Stimulated activated naive CD8-positive, alpha-beta T cell treated with anti-CD3 and anti-CD28 coated beads, Interleukin-15, Interleukin-2, amounts not matched to agents 100 U/mL and 50 U/mL, for 24 hours (primary cell): ENCODE measurements at places on chromosomes 1 and 21.

- peak; percentile 95 for DNase-seq
These were observed at the start of gene LCA5L for GRCh38 chr21:39445321-39446269. LCA5L (minus strand) TSS chr21:39445778; CDS start chr21:39428493, 17,285 bp downstream.

GRCh38 chr1:112872551-112872962 is 83.4 kb downstream of the SLC16A1 start:
- no peak for DNase-seq

DNA sequence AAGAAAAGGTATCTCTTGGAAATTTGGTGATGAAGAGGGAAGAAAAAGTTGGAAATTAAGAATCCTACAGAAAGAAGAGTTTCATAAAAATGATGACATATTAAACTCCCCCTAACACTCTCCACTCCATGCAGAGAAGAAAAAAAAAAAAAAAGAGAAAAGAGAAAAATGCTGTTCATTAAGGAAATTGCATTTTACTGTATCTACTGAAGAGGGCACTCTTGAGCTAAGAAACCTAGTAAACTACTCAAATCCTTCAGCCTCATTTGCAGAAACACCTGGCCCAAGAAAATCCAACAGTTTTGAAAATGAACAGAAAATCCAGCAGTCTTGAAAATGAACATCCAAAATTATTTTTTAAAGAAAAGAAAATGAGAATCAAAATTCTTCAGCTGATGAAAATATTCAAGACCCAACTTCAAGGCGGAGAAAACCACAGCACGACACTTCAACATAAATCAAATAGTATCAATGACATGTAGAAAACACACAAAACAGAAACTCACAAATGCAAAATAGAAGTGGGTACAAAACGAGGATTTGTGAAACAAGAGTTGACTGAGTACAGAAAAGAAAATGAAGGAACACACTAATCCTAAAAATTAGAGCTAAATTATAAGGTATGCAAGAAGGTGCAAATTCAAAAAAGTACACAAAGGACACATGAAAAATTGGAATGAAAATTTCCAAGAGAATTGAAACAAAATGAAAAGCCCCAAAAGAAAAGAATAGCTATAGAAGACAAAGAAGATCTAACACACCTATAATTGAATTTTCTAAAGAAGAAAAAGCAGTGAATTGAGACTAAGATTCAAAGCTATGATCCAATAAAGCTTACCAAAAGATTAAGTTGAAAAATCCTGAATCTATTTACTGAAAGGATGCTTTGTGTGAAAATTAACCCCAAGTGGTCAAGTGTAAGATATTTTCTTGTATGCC is 73.2 kb upstream of the DNAJC6 start:
- no peak for DNase-seq

DNA sequence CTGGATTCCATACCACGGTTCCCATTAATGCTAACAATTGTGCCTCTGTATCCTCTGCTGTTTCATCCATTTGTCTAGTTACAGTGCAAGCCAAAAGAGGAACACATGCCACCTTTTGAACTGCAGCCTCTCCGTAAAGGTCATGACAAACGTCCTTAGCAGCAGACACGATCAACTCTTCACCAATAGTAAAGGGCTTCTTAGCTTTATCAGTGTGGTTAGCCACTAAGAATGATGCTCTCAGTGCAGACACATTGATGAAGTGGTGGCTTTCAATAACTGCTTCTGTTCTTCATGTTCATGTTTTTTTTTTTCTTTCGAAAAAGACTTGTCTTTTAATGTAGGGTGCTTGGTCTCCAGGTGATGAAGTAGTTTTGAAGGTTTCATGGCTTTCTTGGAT is 14.3 kb downstream of the XPR1 start:
- DNase-seq: no peak

DNA sequence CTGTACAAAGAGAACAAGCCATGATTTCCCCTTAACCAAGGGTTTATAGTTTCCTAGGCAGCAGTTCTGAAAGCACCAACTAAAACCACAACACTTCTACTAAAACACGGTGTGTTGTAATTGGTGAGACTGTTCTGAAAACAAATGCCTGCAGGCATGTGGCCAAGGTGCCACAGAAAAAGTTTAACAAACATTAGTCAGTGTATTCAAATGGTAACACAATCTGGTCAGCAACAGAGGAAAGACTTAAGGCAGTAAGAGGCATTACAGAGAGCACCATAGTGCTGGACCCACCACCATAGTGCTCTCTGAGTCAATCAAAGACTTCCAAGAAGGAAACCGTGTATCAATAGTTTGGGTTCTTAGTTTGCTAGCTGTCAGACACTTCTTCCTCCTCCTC is 16.7 kb downstream of the SNIP1 start:
- DNase-seq: no peak

- DNase-seq: no peak
These were observed 402.3 kb downstream of the PTBP2 start for GRCh38 chr1:97123717-97124431.

- no peak for DNase-seq
These were observed 1377.7 kb upstream of the ADGRL4 start for GRCh38 chr1:80384083-80384830.

DNA sequence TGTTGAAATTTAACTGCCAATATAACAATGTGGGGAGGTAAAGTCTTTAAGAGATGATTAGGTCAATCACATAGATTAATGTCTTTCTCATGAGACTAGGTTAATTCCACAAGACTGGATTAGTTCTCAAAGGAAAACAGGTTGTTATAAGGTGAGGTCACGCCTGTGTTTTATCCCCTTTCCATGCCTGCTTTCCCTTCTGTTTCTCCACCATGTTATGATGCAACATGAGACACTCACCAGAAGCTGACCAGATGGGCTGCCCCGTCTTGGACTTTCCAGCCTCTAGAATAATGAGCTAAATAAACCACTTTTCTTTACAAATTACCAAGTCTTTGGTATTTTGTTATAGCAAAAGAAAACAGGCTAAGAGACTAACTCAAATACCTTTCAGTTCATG is 70.8 kb downstream of the DDAH1 start:
- DNase-seq: no peak

DNA sequence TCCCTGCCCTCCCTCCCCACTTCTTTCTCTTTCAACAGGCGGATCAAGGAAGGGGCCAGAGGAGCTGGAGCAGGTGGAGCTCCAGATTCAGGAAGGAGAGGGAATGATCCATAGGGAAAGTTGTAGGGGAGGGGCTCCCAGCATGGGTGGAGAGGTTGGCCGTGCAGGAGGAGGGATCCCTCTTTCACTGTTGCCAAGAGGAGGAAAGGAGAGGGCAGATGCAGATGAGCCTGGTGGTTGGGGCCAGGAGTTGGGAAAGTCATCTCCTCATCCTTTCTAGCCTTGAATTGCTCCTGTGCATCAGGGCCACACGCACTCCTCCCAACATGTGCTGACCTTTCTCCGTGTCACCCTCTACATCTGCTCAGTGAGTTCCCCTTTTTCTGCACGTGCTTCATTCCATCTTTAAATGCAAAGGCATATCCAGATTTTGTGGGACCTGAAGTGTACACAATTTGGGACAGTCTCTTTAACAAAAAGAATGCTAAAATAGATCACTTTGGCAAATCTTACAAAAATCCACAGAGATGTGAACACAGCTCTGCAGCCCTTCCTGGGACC is 32.4 kb downstream of the ZBTB18 start:
- no peak for DNase-seq

- DNase-seq: no peak
These were observed 1526.1 kb downstream of the KCNT2 start for GRCh38 chr1:195082183-195082582.

GRCh38 chr1:104932030-104932915 is 1182.6 kb downstream of the AMY1C start:
- no peak for DNase-seq

- no peak for DNase-seq
These were observed 14.5 kb downstream of the HHAT start for GRCh38 chr1:210342986-210343780.

- DNase-seq: no peak
These were observed 135.7 kb downstream of the CNIH3 start for GRCh38 chr1:224751624-224752311.

GRCh38 chr1:23964790-23965740 is 5.4 kb downstream of the PNRC2 start:
- DNase-seq: no peak

- DNase-seq: no peak
These were observed 15.8 kb downstream of the SNX7 start for GRCh38 chr1:98677288-98677687.

DNA sequence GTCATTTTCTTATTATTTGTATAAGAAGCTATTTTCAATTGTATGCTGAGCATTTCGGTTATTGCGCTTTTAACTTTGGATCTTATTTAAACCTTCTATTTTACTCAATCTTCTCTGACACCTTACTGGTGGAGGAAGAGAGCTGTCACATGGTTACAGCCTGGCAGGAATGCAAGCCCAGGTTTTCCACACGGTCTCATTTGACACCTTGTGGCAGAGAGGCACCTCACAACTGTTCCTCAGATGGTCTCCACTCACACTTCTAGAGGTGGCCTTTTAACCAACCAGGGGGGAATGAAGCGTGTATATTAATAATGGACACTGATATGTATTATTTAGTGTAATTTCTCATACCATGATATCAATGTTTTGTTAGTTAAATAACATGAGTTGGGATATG is 9.6 kb downstream of the OR2T33 start:
- DNase-seq: no peak
